ENCODE measurements at places on chromosomes 4 and X.

- no peak for ATAC-seq
Observed at GRCh38 chr4:26859762-26860156, 882 bp upstream of the STIM2 start.

GRCh38 chr4:75101906-75102786 lies 169.2 kb downstream of the PARM1 start:
- no peak for ATAC-seq

DNA sequence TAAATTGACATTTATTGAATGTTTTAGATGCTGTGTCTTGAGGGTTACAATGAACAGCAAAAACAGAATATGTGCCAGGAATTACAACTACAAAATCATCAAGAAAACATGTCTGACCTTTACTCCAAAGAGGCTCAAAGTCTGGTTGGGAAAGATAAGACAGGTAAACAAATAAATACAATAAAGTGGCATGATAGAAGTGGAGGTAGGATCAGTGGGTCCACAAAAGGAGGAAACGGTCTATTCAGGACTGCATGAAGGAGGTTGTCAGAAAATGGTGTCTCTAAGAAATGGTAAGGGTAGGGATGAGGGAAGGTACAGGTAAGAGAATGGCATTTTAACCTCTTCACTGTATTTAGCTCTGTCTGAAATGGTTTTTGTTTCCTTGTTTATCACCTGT lies 3.8 kb downstream of the ARHGEF38 start:
- ATAC-seq: no peak

DNA sequence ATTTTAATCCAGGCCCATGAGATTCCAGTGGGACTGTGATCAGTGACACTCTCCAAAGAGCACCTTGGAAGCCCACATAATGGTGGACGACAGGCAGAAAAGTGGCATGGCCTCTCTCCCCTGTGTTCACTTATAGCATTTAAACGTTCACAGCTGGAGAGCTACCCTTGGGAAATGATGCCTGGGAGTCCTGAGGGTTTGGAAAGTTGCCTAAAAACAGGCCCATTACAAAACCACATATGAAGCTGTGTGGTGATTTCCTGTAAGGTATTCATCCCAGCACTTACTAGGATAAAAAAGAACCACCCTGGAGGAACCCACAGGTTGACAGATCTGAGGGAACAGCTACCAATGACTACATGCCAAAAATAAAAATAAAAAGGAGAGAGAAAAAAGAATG lies 193.2 kb downstream of the RASL11B start:
- no peak for ATAC-seq

DNA sequence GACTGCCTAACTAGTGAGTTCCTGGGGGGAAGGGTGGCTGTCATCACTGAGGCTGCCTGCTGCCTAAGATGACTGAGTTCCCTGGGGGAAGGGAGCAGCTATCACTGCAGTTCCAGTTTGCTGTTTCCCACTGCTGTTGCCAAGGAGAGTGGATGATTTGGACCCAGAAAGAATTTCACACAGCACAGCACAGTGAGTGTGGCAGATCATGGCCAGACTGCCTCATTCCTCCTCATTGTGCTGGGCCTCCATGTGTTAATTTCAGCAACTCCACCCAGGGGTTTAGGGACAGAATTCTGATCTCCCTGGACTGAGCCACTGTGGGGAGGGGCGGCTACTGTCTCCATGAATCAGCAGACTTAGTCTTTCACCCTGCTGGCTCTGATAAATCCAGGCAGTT lies 125.0 kb downstream of the TEX13C start:
- no peak for ATAC-seq
